ENCODE measurements at places on chromosomes 13 and 19.

GRCh38 chr13:56697011-56697410 lies 443.7 kb upstream of the PRR20A start:
- DNase-seq: no peak

DNA sequence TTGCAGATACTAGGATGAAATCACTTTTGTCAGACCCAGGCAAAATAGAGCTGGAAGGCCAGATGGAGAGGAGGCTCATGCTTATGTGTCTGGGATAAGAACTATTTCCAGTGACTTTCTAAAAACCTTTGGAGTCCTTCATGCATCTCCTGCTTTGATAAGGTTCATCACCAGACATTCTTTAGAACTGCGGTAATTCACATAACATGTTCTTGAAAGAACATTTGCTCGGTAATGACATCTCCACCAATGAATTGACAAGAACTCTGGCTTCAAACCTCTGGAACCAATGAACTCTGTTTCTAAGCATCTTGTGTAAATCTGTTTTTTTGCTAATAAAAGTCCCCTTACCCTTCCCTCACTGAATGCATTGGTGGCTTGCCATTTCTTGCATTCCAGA lies 112.0 kb upstream of the KL start:
- no peak for DNase-seq

DNA sequence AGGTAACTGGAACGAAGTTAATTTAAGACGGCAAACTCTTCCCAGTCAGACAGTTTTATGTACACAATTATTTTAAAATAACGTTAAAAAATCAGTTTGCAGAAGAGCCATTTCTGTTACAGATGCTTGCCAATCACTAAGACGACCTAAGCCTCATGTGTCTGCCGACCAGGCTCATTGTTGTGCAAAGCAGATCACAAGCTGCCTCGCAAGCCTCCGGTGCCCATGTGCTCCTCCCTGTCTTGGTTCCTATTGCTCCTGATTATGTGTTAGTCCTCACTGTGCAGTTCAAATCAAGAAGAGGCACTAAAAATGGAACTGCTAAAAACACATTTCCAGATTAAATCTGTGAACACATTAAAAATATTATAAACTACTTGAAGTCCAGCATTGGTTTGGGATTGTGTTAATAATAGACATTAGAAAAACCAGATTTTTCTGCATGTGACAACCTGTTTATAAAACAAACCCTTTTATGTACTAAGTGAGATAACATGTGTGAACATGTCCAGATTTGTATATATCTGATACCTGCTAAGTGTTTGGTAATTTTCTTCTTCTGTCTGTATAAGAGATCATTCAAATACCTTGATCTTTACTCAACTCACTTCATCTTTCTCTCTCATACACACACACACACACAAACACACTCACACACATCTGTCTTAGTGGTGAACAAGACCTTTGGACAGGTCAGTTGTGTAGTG lies 81.9 kb upstream of the SLC15A1 start:
- no peak for DNase-seq

- no peak for DNase-seq
Observed at GRCh38 chr19:11152318-11153062, 3.1 kb downstream of the SPC24 start.

DNA sequence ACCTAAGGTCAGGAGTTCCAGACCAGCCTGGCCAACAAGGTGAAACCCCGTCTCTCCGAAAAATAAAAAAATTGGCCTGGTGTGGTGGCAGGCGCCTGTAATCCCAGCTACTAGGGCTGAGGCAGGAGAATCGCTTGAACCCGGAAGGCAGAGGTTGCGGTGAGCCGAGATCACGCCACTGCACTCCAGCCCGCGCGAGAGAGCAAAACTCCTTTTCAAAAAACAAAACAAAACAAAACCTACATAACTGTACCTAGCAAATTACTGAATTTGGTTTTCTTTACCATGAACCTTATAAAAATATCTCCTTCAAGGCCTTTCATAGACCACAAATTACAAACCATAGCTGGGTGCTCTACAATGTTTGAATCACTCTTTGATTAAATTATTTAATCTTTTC lies 760 bp downstream of the ZNF91 start:
- no peak for DNase-seq

GRCh38 chr13:113345486-113345885 lies 18.4 kb downstream of the GRTP1 start:
- DNase-seq: no peak

GRCh38 chr19:45364696-45365095 lies 5.7 kb downstream of the ERCC2 start:
- DNase-seq: no peak

- no peak for DNase-seq
Observed at GRCh38 chr13:22696433-22696832, 484.3 kb upstream of the SGCG start.

GRCh38 chr13:36357692-36358091 lies 11.5 kb upstream of the SPART start:
- DNase-seq: no peak

DNA sequence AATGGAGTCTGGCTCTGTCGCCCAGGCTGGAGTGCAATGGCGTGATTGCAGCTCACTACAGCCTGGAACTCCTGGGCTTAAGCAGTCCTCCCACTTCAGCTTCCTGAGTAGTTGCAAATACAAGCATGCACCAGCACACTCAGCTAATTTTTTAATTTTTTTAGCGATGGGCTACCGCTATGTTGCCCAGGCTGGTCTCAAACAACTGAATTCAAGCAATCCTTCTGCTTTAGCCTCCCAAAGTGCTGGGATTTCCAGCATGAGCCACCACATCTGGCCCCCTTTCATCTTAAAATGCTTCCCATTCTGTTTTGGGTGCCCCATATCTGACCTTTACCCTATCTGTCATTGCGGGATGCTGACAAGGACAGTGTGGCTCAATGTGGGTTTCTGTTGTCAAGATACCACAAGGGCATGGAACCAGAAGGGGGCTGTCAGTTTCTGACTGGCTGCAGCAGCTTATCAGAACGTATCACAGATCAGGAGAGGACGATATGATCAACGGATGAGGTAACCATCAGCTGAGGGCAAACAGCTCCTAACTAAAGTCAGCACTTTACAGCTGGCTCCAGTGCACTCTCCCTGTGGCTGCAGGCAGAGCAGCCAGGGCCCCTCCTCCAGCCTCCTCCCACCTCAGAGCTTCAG lies 32.4 kb downstream of the GPR42 start:
- DNase-seq: no peak

- DNase-seq: no peak
Observed at GRCh38 chr19:9323557-9323918, 441 bp upstream of the ZNF559 start.

GRCh38 chr13:26953291-26953690 lies 192.7 kb upstream of the GPR12 start:
- no peak for DNase-seq

- DNase-seq: no peak
Observed at GRCh38 chr13:39900106-39900750, 244.8 kb downstream of the COG6 start.

DNA sequence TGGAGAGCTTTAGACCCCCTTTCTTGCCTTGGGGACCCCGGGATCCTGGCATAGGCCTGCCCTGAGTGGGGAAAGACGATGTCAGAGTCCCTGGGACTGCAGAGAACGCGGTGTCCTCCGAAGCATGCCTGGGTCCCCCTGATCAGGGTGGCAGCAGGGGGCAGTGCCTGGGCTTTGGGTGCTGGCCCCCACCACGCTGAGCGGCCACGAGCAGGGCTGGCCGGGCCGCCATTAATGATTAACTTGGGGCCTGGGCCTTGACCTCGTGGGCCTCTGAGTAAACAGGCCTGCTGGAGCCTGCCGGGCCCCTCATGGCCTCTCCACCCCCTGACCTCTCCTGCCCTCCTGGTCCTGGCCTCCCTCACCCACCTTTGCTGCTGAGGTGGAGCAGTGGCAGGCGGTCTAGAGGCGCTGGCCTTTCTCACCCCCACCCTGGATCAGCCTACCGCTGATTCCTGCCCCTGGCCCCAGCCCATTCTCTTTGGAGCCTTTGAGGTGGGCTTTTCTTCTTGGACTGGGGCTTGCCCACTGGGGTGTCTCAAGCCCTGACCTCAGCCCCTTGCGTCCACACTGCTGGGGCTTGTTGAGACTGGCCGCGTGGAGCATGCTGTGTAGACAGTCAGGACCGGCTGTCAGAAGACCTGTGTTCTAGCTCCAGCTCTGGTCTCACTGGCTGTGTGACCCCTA lies 26.3 kb downstream of the CEBPA start:
- DNase-seq: no peak

DNA sequence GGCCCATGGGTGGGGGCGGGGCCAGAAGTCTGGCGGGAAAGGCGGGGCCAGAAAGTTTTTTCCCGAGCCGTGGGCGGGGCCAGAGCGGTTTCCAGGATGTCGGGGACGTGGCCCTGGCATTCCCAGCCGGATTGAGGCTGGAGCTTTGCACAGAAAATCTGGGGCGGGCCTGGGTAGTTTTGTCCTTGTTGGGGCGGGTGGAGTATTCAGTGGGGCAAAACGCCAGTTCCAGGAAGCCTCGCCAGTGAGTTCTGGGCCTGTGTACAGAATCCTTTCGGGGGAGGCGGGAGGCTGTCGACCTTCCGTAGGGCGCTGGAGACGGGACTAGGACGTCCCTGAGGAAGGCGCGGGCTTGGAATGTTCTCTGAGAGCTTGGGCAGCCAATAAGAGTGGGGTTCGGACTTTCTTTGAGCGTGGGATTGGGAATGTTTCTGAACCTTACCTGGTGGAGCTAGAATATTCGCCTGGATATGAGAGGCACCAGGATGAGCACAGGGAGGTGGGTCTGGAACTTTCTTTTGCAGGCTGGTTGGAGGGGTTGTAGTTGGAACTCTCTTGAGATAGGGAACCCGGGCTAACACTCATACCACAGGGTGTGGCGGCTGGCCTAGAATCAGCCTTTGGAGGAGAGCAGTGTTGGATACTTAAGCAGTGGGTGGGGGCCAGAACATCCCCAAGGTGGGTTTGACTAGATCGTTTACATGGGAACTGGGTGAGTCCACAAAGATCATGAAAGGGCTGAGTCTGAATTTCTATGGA lies 1.3 kb downstream of the CCDC9 start:
- DNase-seq: no peak

GRCh38 chr13:35714588-35715377 lies 238.3 kb upstream of the MAB21L1 start:
- no peak for DNase-seq

DNA sequence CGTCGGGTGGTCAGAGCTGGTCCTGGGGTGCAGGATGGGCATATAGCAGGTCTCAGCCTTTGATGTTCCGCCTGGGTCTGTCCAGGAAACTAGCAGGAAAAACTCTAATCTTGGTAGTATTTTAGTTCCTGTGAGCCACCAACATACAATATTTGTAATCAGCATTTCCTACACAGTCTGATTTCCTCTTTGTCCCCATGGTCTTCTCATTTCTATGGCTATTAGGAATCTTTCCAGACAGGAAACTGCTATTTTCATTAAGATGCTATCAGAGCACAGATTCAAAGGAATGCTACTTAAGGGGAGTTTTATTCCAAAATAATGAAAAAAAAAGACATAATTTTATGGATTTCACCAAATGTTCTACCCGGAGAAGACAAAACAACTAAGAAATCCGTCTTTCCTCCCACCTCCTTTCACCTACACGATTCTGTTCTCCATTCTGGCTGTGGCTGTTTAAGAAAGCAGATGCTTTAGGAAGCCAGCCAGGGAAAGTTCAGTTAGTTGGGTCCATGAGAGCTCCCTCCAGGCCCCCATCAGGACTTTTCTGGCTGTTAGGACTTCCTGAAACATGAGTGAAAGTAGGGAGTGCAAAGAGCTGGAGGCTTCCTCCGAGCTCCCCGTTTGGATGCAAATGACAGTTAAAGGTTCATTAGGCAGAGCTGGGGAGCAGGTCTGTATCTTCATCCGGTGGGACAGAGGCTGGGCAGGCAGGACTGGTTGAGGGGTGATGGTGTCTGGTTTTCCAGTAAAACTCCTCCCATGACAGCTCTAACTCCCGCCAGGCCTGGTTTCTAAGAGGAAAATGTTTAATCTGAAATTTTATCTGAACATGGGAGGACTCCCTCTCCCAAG lies 36.3 kb downstream of the SHISA2 start:
- no peak for DNase-seq

GRCh38 chr13:67101730-67102467 lies 128.2 kb downstream of the PCDH9 start:
- DNase-seq: no peak

GRCh38 chr13:51063909-51064308 lies 47.2 kb downstream of the C13orf42 start:
- DNase-seq: no peak

- no peak for DNase-seq
Observed at GRCh38 chr13:93108111-93108601, 118.5 kb upstream of the GPC6 start.

- peak; percentile 27 for DNase-seq
Observed at GRCh38 chr19:23116802-23117571, at the start of gene ZNF730. ZNF730 (plus strand) TSS chr19:23117025; CDS start chr19:23117174, 149 bp downstream.

DNA sequence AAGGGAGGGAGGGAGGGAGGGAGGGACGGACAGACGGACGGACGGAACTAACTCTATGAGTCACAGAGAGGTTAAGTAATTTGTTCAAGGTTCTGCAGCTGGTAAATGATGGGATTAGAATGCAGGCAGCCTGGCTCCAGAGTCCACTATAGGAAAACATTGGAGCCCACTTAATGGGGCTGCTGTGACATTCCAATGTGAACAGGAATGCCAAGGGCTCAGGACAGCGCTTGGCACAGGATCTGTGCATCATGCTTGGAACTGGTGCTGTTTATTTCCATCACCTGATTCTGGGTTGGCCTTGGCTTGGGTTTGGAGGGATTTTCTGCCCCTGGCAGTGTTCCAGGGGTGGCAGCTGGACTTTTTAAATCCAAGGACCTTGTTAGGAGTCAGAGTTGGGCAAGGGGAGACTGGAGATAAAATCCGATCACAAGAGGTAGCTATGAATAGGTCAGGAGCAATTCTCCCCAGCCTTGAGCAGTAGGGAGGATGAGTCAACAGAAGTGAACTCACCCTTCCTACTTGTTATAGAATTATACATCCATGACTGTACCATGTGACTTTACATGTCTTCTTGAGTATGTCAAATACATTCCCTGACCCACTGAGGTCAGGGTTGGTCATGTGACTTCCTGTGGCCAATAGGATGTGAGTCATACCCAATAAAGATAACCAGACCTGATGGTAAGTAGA lies 7.8 kb upstream of the HIF3A start:
- DNase-seq: no peak

- DNase-seq: no peak
Observed at GRCh38 chr13:40213779-40214178, 452.7 kb downstream of the FOXO1 start.

DNA sequence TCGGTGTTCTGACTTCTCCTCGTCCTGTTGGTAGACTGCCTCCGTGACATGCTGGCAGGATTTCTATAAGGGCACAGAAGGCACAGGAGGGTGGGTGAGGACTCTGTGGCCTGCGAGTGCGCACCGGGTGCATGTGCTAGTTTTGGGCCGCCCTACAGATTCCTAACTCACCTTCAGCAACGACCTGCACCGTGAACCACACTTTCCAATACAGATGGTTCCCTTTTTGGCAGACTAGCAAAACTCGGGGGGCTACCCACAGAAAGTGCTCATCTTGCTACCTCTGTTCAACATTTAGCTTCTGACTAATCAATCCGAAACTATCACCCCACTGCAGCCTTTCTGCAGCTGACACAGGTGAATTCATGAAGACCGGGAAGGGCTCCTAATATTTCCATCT lies 14.1 kb upstream of the AMER2 start:
- no peak for DNase-seq

GRCh38 chr19:7870571-7871436 lies 3.4 kb downstream of the PRR36 start:
- DNase-seq: no peak

GRCh38 chr19:21758296-21758695 lies 9.1 kb downstream of the ZNF100 start:
- no peak for DNase-seq

Data from stimulated activated CD8-positive, alpha-beta memory T cell treated with anti-CD3 and anti-CD28 coated beads, Interleukin-7, amount 100 ng/mL, for 1 hour (primary cell).